ENCODE measurements at places on chromosomes 13 and 19.

DNA sequence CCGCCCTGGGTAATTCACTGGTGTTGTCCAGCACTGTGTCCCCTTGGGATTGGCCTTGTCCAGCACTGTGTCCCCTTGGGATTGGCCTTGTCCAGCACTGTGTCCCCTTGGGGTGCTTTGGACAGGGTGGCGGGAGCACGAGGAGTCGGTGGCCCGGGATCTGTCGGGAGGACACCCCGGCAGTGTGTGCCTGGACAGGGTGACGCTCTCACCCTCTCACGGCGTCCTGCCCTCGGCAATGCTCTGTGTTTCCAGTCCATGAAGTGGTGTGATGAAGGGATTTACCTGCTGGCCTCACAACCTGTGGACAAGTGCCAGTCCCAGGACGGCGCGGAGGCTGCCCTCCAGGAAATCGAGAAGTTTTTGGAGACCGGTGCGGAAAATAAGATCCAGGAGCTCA lies 29.9 kb upstream of the F7 start:
- no peak for DNase-seq

- no peak for DNase-seq
Measured at GRCh38 chr13:114121031-114121430, 11.4 kb downstream of the RASA3 start.

- no peak for DNase-seq
Measured at GRCh38 chr13:94217370-94217769, 262.1 kb downstream of the DCT start.

- no peak for DNase-seq
Measured at GRCh38 chr13:100828226-100828625, 153.6 kb upstream of the TMTC4 start.

DNA sequence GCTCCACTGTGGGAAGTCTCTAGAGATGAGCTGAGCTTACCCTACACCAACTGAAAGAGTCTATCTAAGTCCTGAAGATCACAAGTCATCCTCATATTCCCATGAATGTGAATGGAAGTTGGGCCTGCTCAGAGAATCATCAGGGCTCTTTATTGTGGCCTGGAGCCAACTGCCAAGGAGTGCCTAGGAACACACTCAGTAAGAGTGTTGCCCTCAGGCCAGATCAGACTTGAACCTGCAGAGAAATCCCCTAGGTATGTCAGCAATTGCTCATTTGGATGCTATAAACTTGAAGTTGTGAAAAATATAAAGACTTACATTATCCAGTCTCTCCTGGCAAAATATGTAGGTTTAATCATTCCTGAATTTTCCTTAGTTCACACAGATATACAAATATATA lies 1070.2 kb downstream of the EFNB2 start:
- no peak for DNase-seq

DNA sequence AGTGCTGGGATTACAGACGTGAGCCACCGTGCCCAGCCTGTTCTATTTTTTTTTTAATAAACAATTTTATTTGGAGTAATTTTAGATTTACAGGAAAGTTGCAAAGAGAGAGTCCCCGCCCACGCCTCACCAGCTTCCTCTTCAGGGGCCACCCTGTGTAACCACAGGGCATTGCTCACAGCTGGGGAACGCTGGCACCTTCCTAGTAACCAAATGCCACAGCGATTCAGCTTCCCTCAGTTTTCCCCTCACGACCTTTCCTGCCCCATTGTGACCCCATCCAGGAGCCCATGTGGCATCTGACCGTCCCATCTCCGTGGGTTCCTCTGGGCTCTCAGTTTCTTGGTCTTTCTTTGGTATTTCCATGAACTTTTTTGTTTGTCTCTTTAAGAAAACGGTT lies 83.9 kb downstream of the GNG7 start:
- DNase-seq = no peak

DNA sequence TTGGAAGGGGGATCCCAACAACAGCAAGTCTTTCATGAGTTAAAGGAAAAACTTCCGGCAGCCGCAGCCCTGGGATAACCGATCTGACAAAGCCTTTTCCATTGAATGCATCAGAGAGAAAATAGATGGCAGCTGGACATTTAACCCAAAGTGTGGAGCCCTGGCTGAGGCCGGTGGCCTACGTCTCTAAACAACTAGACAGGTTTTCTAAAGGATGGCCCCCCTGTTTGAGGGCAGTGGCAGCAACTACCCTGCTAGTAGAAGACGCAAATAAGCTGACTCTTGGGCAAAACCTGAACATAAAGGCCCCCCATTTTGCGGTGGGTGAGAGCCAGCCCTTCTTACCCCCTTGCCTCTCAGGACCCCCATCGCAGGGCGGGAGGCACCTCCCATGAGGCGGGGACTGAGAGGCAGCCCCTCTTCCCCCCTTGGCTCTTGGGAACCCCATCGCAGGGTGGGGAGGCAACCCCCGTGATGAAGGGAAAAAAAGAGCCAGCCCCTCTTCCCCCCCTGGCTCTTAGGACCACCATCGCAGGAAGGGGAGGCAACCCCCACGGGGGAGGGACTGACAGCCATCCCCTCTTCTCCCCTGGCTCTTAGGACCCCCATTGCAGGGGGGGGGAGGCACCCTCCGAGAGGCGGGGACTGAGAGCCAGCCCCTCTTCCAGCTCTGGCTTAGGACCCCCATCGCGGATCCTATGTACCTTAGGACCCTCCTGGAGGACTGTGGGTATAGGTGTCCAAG lies 2422.9 kb upstream of the PCDH20 start:
- DNase-seq = no peak

- DNase-seq = no peak
Measured at GRCh38 chr19:38745316-38745715, 1.0 kb upstream of the CAPN12 start.

DNA sequence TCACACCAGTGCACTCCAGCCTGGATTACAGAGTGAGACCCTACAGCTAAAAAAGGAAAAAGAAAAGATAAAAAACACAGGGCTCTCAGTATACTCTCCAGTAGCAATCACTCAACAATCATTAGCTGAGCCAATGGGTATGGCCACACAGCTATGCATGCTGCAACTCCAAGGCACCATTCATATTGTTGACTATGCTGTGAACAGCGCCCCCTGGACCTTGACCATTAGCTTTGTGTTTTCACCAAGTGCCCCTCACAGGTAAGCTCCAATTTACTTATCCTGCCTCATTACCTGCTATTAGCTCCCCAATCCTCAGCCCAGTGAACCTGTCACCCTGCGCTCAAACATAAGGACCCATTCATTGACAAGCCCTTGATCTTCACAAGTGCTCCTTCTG lies 35.8 kb downstream of the ZIC5 start:
- DNase-seq = no peak

DNA sequence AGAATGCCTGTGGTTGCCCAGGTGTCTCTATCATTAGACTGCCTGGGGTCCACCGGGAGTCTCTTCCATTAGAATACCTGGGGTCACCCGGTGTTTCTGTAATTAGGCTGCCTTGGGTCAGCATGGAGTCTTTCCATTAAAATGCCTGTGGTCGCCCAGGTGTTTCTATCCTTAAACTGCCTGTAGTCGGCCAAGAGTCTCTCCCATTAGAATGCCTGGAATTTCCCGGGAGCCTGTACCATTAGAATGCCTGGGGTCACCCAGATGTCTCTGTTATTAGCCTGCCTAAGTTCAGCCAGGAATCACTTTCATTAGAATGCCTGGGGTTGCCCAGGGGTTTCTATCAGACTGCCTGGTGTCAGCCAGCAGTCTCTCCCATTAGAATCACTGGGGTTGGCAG lies 1492.8 kb downstream of the UQCRFS1 start:
- no peak for DNase-seq

Data from NCI-H774 (cell line).